ENCODE measurements at places on chromosomes 2 and 18.

DNA sequence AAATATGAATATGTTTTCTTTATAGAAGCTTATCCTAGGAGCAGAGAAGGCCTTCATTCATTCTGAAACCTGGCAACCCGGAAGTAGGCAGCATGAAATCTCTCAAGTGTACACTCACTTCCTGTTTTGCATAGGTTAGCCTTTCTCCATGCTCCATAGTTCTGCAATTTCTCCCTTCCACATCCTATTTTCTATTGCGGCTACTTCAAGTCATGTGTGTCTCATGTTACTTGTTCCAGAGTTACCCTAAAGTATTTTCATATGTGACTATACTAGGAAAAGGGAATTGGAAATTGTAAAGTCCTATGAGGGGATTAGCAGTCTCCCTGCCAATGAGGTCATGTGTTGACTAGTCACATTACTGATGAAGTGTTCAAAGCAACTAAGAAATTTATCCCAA is 320.6 kb downstream of the NCKAP5 start:
- DNase-seq, result peak; percentile 44

- no peak for DNase-seq
Measured at GRCh38 chr2:238216651-238217184, 13.2 kb upstream of the ILKAP start.

- DNase-seq, result no peak
Measured at GRCh38 chr2:220194630-220195584, 567.5 kb downstream of the SLC4A3 start.

DNA sequence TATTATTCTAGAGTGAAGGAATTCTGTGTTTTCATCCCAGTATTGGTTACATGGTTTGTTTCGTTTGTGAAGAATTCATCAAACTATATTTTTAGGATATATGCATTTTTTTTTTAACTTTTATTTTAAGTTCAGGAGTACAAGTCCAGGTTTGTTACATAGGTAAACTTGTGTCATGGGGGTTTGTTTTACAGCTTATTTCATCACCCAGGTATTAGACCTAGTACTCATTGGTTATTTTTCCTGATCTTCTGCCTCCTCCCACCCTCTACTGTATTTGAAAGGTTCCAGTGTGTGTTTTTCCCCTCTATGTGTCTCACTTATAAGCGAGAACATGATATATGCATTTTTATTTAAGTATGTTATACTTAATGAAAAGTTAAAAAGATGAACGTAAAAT is 47.6 kb downstream of the SCN9A start:
- no peak for DNase-seq

DNA sequence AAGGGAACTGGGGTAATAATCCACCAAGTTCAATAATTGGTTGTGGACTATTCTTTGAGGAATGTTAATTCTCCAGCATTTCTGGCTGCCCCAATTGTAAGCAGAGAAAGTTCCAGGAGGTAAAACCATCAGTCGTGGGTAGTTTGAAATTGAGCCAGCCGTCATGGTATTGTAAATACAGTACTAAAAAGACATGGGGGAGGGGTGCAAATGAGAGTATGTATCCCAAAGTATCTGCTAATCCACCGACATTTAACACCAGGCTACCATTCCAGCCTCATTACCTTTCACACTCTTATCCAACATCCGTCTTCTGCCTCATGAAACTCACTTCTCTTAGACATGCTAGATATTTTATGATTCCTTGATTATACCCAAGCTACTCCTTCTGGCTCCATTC is 507.9 kb downstream of the ERBB4 start:
- DNase-seq, result no peak

DNA sequence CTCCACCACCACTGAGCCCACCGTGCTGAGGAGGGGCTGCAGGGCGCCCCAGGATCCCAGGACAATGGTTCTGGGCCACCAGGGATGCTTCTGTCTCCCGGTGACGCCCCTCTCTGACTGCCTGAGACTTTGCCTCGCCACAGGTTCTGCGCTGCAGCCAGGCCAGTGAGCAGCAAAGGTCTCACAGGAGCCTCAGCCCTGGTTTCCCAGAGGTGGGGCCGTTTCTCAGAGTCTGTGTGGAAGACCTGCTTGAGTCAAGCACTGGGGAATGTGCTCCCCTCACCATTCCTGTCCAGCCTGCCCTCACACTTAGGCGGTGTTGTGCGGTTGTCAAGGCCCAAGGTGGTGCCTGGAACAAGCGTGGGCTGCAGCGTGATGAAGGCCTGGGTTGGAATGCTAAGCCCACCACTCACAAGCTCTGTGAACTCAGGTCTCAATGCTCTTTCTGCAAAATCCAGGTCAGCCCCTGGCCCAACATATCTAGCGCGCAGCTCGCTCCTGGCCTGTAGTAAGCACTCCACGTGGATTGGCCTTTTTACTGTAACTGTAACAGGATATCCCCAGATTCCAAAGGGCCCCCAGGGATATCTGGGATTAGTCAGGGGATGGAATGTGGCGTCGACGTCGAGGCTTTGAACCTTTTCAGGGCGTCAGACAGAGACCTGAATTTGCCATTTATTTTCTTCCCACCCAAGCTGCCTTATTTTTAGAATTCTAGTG is 47.6 kb downstream of the PLB1 start:
- no peak for DNase-seq

GRCh38 chr18:77772177-77772576 is 522.5 kb downstream of the GALR1 start:
- no peak for DNase-seq

- no peak for DNase-seq
Measured at GRCh38 chr2:8234253-8234652, 447.6 kb upstream of the ID2 start.
